Type B pancreatic cell (in vitro differentiated cells): ENCODE measurements at places on chromosomes 6 and 20.

DNA sequence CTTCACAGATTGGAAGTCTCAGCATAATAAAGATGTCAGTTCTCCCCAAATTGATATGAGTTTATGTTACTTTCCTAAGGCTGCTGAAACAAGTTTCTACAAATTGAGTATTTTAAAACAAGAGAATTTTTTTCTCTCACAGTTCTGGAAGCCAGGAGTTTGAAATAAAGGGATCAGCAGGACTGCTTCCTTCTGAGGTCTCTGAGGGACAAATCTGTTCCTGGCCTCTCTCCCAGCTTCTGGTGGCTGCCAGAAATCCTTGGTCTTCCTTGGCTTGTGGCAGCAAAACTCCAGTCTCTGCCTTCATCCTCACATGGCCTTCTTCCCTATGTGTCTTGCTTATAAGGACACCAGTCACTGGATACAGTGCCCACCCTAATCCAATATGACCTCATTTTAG lies 136.1 kb downstream of the TFAP2A start:
- no peak for DNase-seq

GRCh38 chr6:113971741-113972140 lies 793 bp upstream of the HDAC2 start:
- DNase-seq: no peak

DNA sequence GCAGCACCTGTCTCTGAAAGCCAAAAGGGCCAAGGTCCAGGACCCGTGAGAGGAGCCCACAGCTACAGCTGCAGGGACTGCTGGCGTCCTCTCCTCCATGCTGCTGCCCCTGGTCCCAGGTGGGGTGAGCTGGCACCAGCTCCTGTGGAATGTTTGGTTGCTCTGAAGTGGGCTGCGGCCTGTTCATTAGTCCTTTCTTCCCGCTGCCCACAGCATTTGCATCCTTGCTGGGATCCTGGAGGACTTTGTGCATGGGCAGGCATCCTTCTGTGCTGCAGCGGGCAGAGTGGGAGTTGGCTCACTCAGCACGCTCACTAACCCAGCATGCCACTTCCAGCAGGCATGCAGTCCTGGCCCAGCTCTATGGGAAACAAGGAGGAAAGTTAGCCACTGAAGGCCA lies 76.4 kb downstream of the DHX35 start:
- no peak for DNase-seq

GRCh38 chr6:11806561-11807317 lies 28.1 kb upstream of the ADTRP start:
- DNase-seq: no peak

DNA sequence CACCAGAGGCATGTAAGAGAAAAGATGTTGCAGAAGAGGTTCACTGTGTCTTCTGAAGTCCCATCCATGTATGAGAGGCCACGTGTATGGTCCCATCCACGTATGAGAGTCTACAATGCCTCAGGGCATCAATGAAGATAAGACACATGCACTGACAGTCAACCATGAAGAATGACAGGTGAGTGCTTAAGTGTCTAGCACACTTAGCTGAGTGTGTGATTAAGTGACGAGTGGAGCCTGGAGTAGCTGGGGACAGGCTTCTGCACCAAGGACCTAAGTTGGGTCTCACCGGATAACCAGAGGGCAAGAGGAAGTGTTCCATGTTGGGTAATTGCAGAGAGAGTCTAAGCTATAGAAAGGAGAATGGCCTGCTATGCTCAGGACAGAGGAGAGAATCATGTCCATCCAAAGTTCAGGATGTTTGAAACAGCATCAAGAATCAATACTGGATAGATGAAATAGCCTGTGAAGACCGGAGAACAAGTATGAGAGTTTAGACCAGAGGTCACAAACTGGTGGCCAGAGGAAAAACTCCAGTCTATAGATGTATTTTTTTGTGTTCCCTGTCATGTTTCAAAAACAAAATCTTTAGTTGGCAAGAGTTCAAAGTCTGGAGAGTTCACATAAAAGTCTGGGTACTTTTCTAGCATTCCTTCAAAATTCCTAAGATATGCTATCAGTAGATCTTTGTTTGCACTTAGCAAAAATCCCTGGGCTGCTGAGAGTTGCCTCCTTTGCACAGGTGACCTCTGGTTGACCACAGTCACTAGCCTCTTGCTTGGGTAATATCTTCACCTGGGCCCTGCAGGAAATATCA lies 165.8 kb downstream of the KIF16B start:
- no peak for DNase-seq
